ENCODE measurements at places on chromosomes 12 and 14.

- peak; percentile 83 for DNase-seq
These were observed 60.3 kb upstream of the BCL2L14 start for GRCh38 chr12:12010277-12011039.

DNA sequence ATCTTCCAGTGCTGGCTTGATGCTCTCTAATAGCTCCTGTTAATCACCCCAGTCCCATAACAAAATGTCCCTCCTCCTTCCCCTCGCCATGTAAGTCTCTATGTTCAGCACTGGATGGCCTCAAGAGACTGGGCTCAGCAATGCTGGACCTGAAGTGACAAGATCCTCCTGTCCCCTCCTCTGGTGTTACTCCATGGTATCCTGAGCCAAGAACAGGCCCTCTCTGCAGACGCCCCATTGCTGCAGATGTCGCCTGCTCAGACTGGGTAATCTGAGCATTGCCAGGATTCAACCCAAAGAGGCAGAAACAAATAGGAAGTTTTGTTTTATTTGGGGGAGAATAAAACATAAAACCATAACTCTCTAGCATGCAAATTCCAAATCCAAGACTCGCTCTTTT lies 149.7 kb downstream of the NTF3 start:
- no peak for DNase-seq

- DNase-seq: peak; percentile 44
These were observed 221.6 kb downstream of the LRRK2 start for GRCh38 chr12:40446385-40446784.

DNA sequence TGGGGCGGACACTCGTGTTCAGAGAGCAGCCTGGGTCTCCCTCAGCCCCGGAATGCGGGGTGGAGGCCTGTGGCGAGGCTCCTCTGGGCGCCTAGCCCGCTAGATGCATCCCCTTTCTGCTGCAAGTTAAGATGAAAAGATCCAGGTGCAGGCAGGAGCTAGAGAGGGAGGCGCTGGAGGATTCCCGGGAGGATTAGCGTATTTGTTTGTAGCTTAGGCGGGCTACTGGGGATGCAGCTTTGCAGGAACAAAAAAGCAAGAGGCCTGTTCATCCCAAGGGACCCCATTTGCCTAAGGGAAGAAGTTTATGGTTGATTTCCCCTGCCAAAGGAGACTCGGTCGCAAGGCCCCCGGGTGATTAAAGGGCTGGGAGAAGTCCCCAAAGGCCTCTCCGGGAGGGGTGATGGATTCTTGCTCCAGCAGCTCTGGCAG lies 824 bp downstream of the CCDC177 start:
- DNase-seq: peak; percentile 4

DNA sequence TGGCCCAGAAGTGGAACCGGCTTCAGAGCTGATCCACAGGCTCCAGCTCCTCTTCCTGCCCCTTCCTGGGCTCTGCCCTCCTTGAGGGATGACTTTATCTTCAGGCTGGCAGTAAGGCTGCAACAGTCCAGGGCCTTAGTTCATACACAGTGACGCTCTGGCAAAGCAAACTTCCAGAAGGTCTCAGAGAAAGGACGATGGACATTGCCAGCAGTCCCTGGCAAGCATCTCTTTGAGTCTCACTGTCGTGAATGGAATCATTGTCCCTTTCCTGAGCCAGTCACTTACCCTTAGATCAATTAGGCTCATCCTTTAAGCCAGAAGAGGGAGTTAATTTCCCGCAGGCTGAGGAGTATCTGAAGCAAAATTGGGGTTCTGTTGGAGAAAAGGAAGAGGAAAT lies 8.6 kb downstream of the AK7 start:
- DNase-seq: no peak

DNA sequence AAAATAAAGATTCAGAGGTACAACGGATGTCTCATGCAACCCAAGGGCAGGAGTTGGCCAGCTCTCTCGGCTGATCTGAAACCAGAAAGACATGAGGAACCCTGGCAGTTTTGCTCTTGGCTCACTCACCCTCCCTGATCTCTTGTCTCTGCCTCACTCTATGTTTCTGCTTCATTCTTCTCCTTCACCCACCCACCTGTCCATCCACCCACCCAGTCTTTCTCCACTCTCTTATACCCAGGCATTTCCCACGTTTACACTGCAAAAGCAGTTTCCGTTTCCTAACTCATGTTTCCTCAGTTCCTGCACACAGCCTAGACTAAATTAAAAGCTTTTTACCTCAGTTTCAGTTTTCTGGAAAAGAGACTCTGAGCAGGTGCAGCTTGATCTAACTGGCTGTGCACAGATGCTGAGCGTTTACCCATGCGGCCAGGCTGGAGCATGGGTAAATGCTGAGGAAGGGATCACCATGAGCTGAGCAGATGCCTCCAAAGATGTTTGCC lies 157.6 kb downstream of the PRKCH start:
- DNase-seq: no peak

DNA sequence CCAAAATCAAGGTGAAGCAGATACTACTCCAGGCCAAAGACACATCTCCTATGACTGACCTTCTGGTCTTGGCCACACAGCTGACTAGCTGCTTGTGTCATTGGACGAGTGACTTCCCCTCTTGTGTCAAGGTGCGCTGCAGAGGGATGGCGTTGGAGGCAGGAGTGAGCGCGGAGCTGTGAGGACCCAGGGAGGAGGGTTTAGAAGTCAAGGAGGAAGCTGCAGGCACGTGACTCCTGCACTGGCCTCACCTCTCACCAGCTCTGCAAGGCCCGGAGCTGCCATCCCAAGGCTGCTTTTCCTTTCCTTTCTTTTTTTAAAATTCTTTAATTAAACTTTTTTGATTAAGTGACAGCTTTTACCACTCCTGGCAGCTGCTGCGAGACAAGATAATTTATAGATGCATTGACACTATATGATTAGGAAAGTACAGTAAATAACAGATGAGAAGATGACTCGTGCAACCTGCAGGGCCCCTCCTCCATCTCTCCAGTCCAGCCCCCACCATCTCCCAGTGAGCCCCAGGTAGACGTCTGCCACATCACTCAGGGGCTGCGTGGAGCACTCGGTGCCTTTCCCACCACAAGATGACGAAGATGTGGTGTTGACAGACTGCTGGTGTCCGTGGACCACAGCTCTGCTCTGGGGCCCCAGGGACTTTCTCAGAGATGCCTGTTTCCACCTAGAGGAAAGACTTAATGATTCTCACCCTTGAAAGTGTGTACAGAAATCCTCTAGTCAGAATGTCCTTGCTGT lies 350.6 kb downstream of the CACNA1C start:
- DNase-seq: no peak

- no peak for DNase-seq
These were observed 21.9 kb downstream of the OS9 start for GRCh38 chr12:57715786-57716185.

- no peak for DNase-seq
These were observed 10.1 kb downstream of the IL23A start for GRCh38 chr12:56348776-56349175.

DNA sequence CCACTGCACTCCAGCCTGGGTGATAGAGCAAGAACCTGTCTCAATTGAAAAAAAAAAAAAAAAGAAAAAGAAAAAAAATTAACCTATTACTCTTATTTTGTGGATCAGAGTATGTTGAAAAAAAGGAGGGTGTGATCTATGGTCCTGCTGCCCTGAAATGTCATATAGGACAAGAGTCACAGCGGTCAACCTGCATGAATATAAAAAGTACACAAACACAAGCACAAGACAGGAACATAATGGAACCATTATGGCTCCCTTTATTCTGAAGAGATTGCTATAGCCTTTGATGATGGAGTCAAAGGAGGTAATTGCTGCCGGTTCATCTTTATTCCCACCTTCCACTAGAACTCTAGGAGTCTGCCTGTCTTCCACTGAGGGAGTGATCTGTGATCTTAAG lies 96.9 kb downstream of the NTN4 start:
- DNase-seq: no peak

DNA sequence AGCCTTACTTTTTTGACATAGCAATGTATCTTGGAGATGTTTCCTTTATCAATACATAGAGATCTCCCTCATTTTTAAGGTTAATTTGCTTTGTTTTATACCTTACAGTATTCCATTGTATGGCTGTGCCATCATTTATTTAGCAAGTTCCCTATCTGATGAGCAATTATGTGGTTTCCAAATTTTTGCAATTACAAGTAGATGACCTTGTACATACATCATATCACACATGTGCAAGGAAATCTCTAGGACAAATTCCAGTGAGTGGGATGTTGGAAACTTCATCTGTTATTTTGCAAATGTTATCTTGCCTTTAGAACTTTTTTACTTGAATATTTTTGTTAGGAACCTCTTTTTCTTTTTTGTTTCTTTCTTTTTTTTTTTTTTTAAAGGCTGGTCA lies 49.7 kb downstream of the DRAM1 start:
- DNase-seq: no peak

- peak; percentile 2 for DNase-seq
These were observed 341.4 kb downstream of the ADAMTS20 start for GRCh38 chr12:43210485-43211192.

DNA sequence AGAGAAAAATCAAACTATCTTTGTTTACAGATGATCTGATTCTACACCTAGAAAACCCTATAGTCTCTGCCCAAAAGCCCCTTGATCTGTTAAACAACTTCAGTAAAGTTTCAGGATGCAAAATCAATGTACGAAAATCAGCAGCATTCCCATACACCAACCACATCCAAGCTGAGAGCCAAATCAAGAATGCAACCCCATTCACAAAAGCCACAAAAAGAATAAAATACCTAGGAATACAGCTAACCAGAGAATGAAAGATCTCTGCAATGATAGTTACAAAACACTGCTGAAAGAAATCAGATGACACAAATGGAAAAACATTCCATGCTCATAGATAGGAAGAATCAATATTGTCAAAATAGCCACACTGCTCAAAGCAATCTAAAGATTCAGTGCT lies 265.7 kb downstream of the AEBP2 start:
- no peak for DNase-seq

GRCh38 chr12:95212586-95212985 lies 4.7 kb downstream of the FGD6 start:
- no peak for DNase-seq

- DNase-seq: peak; percentile 63
These were observed at the start of gene ST8SIA1 for GRCh38 chr12:22334410-22335100. Gene ST8SIA1 (minus strand): TSS chr12:22334707. CDS start chr12:22334232, 475 bp downstream.

- no peak for DNase-seq
These were observed 31.0 kb upstream of the GNS start for GRCh38 chr12:64790166-64790565.

- no peak for DNase-seq
These were observed 41.5 kb upstream of the FERMT2 start for GRCh38 chr14:52992236-52992870.

- DNase-seq: no peak
These were observed 3.9 kb downstream of the SVOP start for GRCh38 chr12:109016978-109017377.

- peak; percentile 72 for DNase-seq
These were observed 37.8 kb downstream of the MYO1H start for GRCh38 chr12:109385339-109386058.

- peak; percentile 81 for DNase-seq
These were observed 12.5 kb downstream of the TIMM9 start for GRCh38 chr14:58414845-58415244.

DNA sequence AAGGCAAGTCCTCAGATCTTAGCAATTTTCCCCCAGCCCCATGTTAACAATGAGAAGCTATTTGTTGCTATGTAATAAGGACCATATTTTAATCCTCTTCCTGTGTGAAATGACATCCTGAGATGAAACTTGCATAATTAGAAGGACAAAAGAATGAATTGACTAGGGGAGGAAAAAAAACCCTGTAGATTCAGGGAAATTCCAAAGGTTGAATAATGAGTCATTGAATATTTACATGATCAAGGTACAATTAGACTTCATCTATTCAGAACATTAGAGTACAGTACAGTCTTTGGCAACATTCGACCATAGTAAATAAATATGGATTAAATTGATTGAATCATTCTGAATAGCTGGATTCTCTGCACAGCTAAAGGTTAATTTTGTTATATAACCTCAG lies 9.4 kb downstream of the MYBPC1 start:
- no peak for DNase-seq

DNA sequence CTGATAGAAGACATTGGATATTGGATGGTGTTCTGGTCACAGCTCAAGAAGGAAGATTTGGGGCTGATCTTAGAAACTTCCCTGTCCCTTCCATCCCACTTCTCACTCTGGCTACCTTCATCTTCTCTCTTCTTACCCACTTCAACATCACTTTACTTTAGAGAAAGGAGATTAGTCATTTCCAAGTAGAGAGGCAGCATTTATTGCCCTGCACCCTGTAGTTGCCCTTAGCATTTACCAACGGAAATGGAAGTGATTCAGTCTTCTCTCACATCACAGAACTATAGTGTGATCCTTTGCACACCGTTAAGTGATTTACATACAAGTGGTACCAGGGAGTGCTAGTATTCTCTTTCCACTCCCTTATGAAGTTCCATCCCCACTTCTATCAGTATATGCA lies 52.4 kb downstream of the PHLDA1 start:
- no peak for DNase-seq

DNA sequence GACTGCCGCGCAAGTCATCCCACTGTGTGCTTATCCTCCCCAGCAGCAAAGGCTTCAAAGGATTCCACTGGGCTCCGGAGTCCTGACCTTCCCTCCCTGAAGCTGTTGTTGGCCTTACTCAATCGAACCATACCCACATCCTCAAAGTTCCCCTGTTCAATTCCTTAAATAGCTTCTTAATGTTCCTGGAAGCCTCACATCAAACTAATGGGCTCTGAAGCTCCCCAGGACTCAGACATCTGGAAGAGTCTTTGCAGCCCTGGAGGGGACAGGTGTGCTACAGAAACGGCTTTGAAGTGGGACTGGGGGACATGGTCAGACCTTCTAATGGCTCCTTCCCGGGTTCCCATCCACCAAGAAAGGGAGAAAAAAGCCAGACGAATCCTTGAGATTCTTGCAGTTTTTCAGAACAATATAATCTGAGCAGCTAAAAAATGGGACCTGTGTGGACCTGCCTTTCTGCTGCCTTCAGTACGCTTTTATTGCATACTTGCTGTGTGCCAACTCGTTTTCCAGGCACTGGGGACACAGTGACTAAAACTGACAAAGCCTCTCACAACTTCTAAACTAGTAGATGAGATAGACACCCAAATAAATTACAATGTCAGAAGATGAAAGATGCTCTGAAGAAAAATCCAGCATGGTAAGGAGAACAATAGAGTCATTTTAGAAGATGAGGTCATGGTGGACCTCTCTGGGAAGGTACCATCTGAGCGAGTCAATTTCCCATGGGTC lies 204.5 kb downstream of the MON2 start:
- DNase-seq: no peak

GRCh38 chr12:53208877-53209463 lies 1.9 kb upstream of the ITGB7 start:
- peak; percentile 69 for DNase-seq
